Panc1 (cell line): ENCODE measurements at places on chromosomes 16 and 17.

- peaks cover 44% of the 10 kb centered on the region for H3K4me1 ChIP-seq
- H3K4me3 ChIP-seq, result no peak overlapping the region
- no peaks in the 10 kb centered on the region for H3K27me3 ChIP-seq
- no peaks in the 10 kb centered on the region for H3K36me3 ChIP-seq
- peak overlapping the region; percentile 85 for H3K27ac ChIP-seq
Observed at GRCh38 chr17:20089756-20090547, 80.8 kb downstream of the SPECC1 start.

DNA sequence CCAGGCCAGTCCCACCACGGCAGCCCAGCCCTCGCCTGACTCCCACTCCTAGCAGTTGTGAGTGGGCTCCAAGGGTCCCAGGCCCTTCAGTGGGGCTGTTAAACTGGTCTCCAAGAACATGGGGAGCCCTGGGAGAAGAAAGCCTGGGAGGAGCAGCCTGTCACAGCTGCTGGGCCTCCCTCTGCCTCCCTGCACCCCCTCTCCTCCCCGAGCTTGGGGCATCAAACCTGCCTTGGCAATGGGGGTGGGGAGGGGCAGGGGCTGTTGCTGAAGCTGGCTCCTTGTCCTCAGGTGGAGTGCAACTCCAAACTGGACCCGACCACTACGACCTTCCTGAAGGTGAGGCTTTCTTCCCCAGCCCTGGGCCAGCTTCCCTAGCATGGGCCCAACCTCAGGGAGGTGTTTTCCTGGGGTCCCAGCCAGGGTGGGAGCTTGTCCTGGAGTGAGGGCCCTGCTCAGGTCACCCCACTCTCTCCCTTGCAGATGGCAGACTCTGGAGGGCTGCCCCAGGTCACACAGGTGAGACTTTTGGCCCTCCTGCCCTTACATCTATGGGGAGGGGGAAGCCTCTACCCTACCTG, 6.6 kb upstream of the SETD6 start:
- no peak overlapping the region for H3K4me3 ChIP-seq
- H3K36me3 ChIP-seq, result no peaks in the 10 kb centered on the region
- H3K27ac ChIP-seq, result no peak overlapping the region
- H3K27me3 ChIP-seq, result no peaks in the 10 kb centered on the region

DNA sequence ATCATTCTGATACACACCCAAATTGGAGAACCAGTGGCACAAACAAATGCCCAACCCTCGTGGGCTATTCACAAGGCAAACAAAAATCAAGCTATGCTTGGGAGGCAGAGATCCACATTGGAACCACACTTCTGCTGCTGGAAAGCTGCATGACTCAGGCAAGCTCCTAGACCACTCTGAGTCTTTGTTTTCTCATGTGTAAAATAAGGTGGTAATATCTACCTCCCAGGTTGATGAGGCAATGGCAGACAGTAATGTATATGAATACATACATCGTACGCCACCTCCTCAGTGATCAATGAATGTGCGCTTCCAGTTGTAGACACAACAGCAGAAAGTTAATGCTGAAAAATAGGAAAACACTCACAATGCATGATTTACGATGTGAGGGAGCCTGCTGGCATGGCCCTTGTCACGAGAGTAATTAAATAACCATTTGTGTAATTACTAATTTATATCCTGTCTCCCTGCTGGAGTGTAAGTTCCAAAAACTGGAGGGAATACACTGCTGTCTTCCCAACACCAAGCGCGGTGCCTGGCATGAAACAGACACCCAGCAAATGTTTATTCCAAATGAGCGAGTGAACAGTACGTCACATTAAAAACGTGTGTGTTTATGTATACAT, 69.9 kb upstream of the HSBP1 start:
- H3K27me3 ChIP-seq, result no peaks in the 10 kb centered on the region; the same call in 1 of the 2 replicates
- H3K36me3 ChIP-seq, result no peaks in the 10 kb centered on the region
- no peak overlapping the region for H3K27ac ChIP-seq
- no peak for DNase-seq

- no peak within 1 kb of the TSS for H3K27ac ChIP-seq
- DNase-seq, result no peak
- no peaks in the 10 kb centered on the region for H3K27me3 ChIP-seq
Observed at GRCh38 chr17:74466111-74466827, at the start of gene CD300A. Gene CD300A (plus strand): TSS chr17:74466634. CDS start chr17:74466704, 70 bp downstream.

DNA sequence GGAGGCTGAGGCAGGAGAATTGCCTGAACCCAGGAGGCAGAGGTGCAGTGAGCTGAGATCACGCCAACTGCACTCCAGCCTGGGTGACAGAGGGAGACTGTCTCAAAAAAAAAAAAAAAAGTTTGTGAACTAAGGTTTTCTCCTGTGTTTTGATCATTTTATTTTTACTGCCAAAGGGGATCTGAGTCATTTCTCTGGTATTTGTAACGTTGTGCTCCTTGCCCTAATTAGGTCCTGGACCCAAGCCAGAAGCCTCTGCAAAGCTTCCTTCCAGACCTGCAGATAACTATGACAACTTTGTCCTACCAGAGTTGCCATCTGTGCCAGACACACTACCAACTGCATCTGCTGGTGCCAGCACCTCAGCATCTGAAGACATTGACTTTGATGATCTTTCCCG, 32.1 kb downstream of the IST1 start:
- no peak overlapping the region for H3K27ac ChIP-seq
- no peaks in the 10 kb centered on the region for H3K27me3 ChIP-seq
- no peak for DNase-seq
- H3K4me1 ChIP-seq, result peaks cover 13% of the 10 kb centered on the region
- peaks cover 22% of the 10 kb centered on the region for H3K36me3 ChIP-seq
- no peak overlapping the region for H3K4me3 ChIP-seq

DNA sequence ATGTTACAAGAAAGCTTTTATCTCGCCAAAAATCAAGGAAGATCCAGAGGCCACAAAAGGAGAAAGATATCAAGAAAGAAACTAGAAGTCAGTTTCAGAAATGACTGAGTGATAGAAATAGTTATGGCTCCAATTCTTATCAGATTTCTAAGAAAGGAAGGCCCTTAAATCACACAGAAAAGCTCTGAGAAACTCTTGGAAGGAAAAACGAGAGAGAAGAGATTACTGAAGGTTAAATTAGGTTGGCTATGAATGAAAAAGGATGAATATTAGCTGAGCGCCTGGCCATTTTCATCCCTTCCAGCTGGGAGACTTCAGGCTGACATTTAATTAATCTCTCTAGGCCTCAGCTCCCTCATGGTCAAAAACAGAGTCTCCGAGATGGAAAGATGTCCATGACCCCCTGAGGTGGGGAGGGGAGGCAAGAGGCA, 72.3 kb downstream of the CYTH1 start:
- H3K36me3 ChIP-seq, result 0 out of 2 replicates have a peak, but pooled peaks cover 2% of the 10 kb centered on the region
- no peak overlapping the region for H3K4me3 ChIP-seq
- H3K27me3 ChIP-seq, result no peaks in the 10 kb centered on the region
- no peak for DNase-seq
- no peak overlapping the region for H3K27ac ChIP-seq
- peaks cover 15% of the 10 kb centered on the region; the same call in 1 of the 2 replicates for H3K4me1 ChIP-seq

GRCh38 chr17:81553616-81554181, 1.5 kb upstream of the FAAP100 start:
- peak overlapping the region; percentile 100 for H3K27ac ChIP-seq
- no peaks in the 10 kb centered on the region for H3K27me3 ChIP-seq
- H3K4me3 ChIP-seq, result peak overlapping the region; percentile 91
- peaks cover 7% of the 10 kb centered on the region; the same call in 1 of the 2 replicates for H3K36me3 ChIP-seq
- no peak for DNase-seq

- H3K27me3 ChIP-seq, result no peaks in the 10 kb centered on the region
- H3K4me3 ChIP-seq, result no peak overlapping the region
- H3K4me1 ChIP-seq, result no peaks in the 10 kb centered on the region
- no peaks in the 10 kb centered on the region for H3K36me3 ChIP-seq
- no peak for DNase-seq
Observed at GRCh38 chr16:76946879-76947278, 244.1 kb upstream of the MON1B start.

- no peak for DNase-seq
- no peak overlapping the region for H3K4me3 ChIP-seq
- H3K4me1 ChIP-seq, result no peaks in the 10 kb centered on the region
- no peak overlapping the region for H3K27ac ChIP-seq
- no peaks in the 10 kb centered on the region for H3K36me3 ChIP-seq
- peaks cover 5% of the 10 kb centered on the region; the same call in 1 of the 2 replicates for H3K27me3 ChIP-seq
Observed at GRCh38 chr16:73143002-73143401, 95.1 kb upstream of the ZFHX3 start.

GRCh38 chr17:50298018-50298417, 23.8 kb downstream of the TMEM92 start:
- no peaks in the 10 kb centered on the region for H3K27me3 ChIP-seq
- no peaks in the 10 kb centered on the region for H3K4me1 ChIP-seq
- DNase-seq, result no peak

DNA sequence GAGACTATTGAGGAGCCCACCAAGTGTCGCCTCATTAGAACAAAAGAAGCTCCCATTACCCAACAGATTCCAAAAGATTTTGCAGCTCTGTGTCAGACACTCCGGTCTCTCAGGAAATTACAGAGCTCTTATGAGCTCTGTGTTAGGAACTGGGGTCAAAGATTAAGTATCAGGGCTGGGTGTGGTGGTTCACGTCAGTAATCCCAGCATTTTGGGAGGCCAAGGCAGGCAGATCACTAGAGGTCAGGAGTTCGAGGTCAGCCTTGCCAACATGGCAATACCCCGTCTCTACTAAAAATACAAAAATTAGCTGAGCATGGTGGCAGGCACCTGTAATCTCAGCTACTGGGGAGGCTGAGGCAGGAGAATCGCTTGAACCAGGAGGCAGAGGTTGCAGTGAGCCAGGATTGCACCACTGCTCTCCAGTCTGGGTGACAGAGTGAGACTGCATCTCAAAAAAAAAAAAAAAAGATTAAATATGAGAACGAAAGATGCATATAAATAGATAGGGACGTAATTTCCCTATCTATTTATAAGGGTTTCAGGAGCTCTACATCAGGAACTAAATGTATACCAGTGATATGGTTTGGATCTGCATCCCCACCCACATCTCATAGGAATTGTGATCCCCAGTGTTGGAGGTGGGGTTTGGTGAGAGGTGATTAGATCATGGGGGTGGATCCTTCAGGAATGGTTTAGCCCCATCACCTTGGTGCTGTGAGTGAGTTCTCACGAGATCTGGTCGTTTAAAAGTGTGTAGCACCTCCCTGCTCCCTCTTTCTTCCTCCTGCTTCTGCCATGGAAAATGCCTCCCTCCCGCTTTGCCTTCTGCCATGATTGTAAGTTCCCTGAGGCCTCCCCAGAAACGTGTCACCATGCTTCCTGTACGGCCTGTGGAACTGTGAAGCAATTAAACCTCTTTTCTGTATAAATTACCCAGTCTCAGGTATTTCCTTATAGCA, 111.4 kb downstream of the PRKCA start:
- no peaks in the 10 kb centered on the region for H3K36me3 ChIP-seq
- no peak overlapping the region for H3K27ac ChIP-seq
- peaks cover 8% of the 10 kb centered on the region for H3K4me1 ChIP-seq
- DNase-seq, result no peak
- no peak overlapping the region for H3K4me3 ChIP-seq

DNA sequence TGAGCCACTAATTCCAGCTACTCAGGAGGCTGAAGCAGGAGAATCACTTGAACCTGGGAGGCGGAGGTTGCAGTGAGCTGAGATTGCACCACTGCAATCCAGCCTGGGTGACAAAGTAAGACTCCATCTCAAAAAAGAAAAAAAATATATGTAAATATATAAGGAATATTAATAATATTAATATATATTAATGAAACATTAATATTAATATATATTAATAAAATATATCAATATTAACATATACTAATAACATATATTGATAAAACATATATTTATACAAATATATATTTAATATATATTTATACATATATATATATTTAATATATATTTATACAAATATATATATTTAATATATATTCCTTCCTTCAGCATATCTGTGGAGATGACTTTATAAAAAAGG, 338.0 kb downstream of the NPIPA8 start:
- H3K27me3 ChIP-seq, result 0 out of 2 replicates have a peak, but pooled peaks cover 4% of the 10 kb centered on the region
- no peak overlapping the region for H3K27ac ChIP-seq
- H3K4me3 ChIP-seq, result no peak overlapping the region
- no peaks in the 10 kb centered on the region for H3K36me3 ChIP-seq
- H3K4me1 ChIP-seq, result no peaks in the 10 kb centered on the region
- DNase-seq, result no peak

DNA sequence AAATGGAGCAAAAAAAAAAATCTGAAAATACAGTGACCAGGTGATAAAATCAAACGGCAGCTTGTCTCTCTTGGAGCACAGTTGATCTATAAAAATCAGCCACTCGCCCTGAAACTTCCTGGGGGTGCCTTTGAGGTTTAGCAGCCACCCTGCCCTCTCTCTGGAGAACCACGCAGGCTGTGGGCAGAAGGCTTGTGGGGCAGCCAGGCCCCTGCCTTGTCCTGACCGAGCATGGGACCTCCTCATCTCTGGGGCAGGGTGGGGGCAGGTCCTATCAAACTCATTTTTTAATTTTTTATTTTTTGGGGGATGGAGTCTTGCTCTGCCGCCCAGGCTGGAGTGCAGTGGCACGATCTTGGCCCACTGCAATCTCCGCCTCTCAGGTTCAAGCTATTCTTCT, 5.0 kb downstream of the TMEM238L start:
- H3K27me3 ChIP-seq, result no peaks in the 10 kb centered on the region
- no peaks in the 10 kb centered on the region for H3K36me3 ChIP-seq
- no peak overlapping the region for H3K4me3 ChIP-seq

DNA sequence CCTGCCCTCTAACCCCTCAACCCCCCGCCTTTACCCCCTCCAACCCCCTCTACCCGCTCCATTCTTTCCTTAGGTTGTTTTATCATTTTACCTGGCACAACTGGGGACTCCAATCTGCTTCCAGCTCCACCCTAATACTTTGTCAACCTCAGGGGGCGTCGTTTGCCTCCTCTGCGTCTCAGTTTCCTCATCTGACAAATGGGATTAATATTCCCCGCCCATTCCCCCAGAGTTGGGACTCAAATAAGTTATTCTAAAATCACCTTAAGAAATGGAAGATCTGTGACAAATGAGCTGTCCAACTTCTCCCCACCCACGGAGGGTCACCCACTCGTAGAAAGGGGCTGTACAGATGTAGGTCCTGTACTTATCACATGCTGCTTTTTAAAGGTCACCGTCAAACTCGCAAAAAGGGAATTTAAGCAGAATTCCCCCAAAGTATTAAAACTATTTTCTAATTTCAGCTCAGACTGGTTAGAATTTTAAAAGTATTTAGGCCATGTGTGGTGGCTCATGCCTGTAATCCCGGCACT, 40.6 kb upstream of the CPNE2 start:
- no peaks in the 10 kb centered on the region for H3K27me3 ChIP-seq
- H3K36me3 ChIP-seq, result no peaks in the 10 kb centered on the region
- no peak overlapping the region for H3K4me3 ChIP-seq

DNA sequence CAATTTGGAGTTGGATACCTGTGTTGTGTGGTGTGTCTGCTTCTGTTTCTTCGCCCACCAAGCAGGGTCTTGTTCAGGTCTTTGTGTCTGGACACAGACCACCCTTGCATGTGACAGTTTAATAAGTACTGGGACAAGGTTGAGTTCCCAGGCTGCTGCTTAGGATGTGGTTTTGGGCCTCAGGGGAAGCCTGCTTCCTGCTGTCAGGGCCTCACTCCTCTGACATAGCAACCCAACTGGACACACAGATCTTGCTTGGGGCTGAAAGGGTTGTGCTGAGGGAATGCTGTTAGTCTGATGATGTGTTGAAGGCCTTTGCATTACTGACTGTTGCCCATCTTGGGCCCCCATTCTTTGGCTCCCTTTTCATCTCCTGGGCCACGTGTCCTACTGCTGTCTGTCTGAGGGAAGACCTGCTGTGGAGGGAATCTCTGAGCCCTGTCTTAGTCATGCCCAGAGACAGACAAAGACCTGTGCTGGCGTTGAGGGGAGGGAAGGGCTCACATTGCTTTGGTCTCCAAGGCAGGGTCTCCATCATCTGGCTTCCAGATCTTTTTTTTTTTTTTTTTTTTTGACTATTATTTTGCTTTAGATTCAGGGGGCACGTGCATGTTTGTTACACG, 4.7 kb upstream of the TGFB1I1 start:
- 0 out of 2 replicates have a peak, but pooled peaks cover 4% of the 10 kb centered on the region for H3K4me1 ChIP-seq
- H3K27ac ChIP-seq, result no peak overlapping the region
- no peak overlapping the region for H3K4me3 ChIP-seq
- no peak for DNase-seq
- no peaks in the 10 kb centered on the region for H3K27me3 ChIP-seq
